ENCODE measurements at places on chromosomes 7 and 10. TPM values are rescaled to one million over a fixed set of nuclear protein-coding genes. Genes with fewer than 3 reads are reported as not detected.

The SFTPD gene
- total RNA-seq = 0.36 TPM

The FXYD4 gene
- total RNA-seq = not detected

The AGR3 gene
- total RNA-seq = not detected

The CLDN4 gene
- total RNA-seq = 295 TPM

The HMX2 gene
- 2.7 TPM for total RNA-seq

The MACC1 gene
- total RNA-seq = 0.08 TPM

The GPRIN2 gene
- total RNA-seq = 12.9 TPM

The HOXA5 gene
- 3.9 TPM for total RNA-seq

The WNT8B gene
- total RNA-seq = not detected

The SPOCK2 gene
- total RNA-seq = 4.8 TPM

- no peaks in the 10 kb centered on the region for H3K27me3 ChIP-seq
- no peak for DNase-seq
- H3K36me3 ChIP-seq = no peaks in the 10 kb centered on the region
- H3K4me3 ChIP-seq = no peak overlapping the region
Observed at GRCh38 chr7:40758590-40758989, 623.8 kb downstream of the SUGCT start.

GRCh38 chr7:88217675-88218428 lies 2.0 kb downstream of the SRI start:
- H3K4me3 ChIP-seq = peak overlapping the region; percentile 93
- peaks cover 13% of the 10 kb centered on the region for H3K36me3 ChIP-seq
- peak overlapping the region; percentile 89 for H3K27ac ChIP-seq
- DNase-seq = no peak

- H3K27ac ChIP-seq = no peak overlapping the region
- H3K4me3 ChIP-seq = no peak overlapping the region
- no peaks in the 10 kb centered on the region for H3K27me3 ChIP-seq
- DNase-seq = no peak
- H3K4me1 ChIP-seq = no peaks in the 10 kb centered on the region
Observed at GRCh38 chr10:127298381-127298780, 102.0 kb upstream of the INSYN2A start.

- H3K27me3 ChIP-seq = no peaks in the 10 kb centered on the region
- H3K4me1 ChIP-seq = no peaks in the 10 kb centered on the region
- H3K27ac ChIP-seq = no peak overlapping the region
- no peaks in the 10 kb centered on the region for H3K36me3 ChIP-seq
- DNase-seq = no peak
Observed at GRCh38 chr7:20269726-20270125, 52.5 kb upstream of the MACC1 start.

DNA sequence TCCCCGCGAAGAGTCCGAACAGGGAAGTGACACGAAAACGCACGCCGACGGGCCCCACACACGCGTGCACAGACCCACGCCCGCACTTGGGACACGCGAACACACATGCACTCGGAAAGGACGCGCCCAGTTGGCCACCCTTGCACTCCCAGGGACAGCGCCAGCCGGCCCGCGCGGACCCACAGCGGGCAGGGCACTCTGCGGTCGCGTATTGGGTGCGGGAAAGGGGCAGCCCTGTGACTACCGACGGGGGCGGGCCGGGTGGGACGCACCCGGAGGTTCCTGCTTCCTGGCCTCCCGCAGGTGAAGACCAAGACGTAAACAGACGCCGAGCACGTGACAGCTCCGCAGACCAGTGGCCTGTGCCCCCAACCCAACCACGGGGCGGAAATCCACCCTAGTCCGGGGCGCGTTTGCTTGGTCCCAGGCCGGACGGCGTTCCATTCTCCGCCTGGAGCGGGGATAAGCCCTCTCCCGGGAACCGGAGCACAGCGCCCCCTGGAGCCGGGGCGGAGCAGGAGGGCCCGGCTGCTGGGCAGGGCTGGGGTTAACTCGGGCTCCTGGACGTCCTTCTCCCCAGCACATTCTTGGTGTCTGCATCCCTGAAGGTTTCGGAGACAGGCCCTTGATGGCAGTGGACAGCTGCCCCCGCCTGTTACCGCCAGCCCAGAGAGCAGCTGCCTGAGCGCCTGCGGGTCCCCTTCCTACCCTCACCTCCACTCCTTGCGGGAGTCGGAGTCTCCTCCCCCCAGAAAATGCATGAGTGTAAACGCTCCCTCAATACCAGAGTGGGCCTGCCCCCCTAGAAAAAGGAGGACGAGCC lies 2.0 kb upstream of the LZTS2 start:
- peaks cover 40% of the 10 kb centered on the region for H3K4me1 ChIP-seq
- no peak for DNase-seq
- peak overlapping the region; percentile 74 for H3K4me3 ChIP-seq
- no peaks in the 10 kb centered on the region for H3K27me3 ChIP-seq
- peak overlapping the region; percentile 96 for H3K27ac ChIP-seq

- H3K27me3 ChIP-seq = peaks cover 7% of the 10 kb centered on the region
- H3K4me1 ChIP-seq = no peaks in the 10 kb centered on the region
- H3K27ac ChIP-seq = no peak overlapping the region
- DNase-seq = no peak
- H3K4me3 ChIP-seq = no peak overlapping the region
Observed at GRCh38 chr7:150746921-150747320, 9.7 kb downstream of the GIMAP5 start.

DNA sequence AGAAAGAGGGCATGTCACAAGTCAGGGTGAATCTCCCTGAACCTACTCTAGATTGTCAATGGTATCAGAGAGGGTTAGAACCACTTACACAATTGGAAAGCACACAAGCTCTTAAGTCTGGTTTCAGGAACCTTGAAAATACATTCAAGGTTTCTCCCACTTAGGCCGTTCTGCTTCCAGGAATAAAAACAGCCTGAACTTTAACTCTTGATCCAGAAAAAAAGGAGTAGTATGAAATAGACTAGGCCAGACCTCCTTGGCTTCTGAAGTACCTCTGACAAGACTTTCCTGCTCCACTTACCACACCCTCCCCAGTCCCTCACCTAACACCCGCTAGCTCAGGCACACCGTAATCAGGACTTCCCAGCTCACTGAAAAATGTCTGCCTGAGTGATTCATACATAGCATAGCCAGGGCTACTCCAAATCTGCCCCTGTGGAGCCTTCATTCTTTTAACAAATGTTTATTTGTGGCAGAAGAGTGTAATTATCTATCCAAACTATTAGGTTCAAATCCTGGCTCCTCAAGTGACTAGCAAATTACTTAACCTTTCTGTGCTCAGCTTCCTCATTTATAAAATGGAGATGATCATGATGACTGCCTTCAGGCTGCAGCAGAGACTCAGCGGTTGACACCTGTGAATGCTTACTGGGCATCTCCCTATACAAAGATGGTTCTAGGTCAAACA lies 30.3 kb upstream of the IL6 start:
- H3K4me1 ChIP-seq = no peaks in the 10 kb centered on the region
- no peak overlapping the region for H3K4me3 ChIP-seq
- no peaks in the 10 kb centered on the region for H3K27me3 ChIP-seq

- no peaks in the 10 kb centered on the region for H3K4me1 ChIP-seq
- no peak overlapping the region for H3K27ac ChIP-seq
- no peak for DNase-seq
- no peaks in the 10 kb centered on the region for H3K36me3 ChIP-seq
Observed at GRCh38 chr7:27948861-27949260, 208.9 kb downstream of the TAX1BP1 start.

GRCh38 chr7:158321056-158321700 lies 266.4 kb downstream of the PTPRN2 start:
- DNase-seq = no peak
- no peak overlapping the region for H3K4me3 ChIP-seq
- peaks cover 2% of the 10 kb centered on the region for H3K27me3 ChIP-seq
- H3K4me1 ChIP-seq = no peaks in the 10 kb centered on the region

DNA sequence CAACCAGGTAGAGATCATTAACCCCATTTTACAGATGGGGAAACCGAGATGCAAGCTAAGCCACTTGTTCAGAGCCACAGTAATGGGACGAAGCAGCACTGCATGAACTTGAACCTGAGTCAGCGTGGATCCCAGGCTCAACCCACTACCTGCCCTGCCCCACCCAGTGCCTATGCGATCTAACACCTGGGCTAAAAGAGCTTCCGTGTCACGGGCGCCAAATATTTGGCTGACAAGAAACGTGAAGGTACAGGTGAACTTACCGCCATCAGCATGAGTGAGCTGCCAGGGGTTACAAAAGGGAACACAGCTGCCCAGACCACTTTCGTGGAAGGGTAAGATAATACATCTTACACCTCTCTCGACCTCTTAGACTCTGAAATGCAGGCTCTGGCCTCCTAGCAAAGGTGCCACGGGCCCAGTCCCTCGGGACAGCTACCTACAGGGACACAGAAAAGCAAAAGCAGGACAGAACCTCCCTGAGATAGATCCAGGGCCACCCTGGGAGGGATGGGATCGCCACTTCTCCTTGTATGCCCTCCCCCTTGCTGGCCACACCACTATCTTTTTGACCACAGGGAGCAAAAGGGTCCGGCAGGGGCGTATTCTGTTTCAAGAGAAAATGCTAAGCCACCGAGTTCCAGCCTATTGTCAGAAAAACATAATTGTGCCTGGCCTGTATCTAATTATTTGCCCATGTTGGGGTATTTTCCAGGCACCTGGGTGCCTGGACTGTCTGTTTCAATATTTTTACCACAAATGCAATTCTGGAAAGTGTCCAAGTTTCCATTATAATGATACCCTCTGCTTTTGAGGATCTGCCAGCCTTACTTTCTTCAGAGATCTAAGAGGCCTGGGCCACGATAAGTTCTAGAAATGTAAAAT lies 6.4 kb downstream of the CHST15 start:
- no peak overlapping the region for H3K27ac ChIP-seq
- peaks cover 1% of the 10 kb centered on the region for H3K36me3 ChIP-seq
- peaks cover 35% of the 10 kb centered on the region for H3K4me1 ChIP-seq
- H3K27me3 ChIP-seq = no peaks in the 10 kb centered on the region
- no peak for DNase-seq
- no peak overlapping the region for H3K4me3 ChIP-seq

GRCh38 chr7:148270576-148270975 lies 320.0 kb upstream of the C7orf33 start:
- no peak overlapping the region for H3K27ac ChIP-seq
- DNase-seq = no peak
- peaks cover 27% of the 10 kb centered on the region for H3K27me3 ChIP-seq
- H3K4me3 ChIP-seq = no peak overlapping the region
- H3K4me1 ChIP-seq = no peaks in the 10 kb centered on the region
